ENCODE measurements at places on chromosomes 5 and 9. TPM values are rescaled to one million over a fixed set of nuclear protein-coding genes. Genes with fewer than 3 reads are reported as not detected.

CCNI2 gene
- polyA plus RNA-seq: 1.8 TPM

DMRTA1 gene
- polyA plus RNA-seq: 0.87 TPM

CKMT2 gene
- 1.8 TPM for polyA plus RNA-seq

LTC4S gene
- polyA plus RNA-seq: 10.9 TPM

IL7R gene
- 0.23 TPM for polyA plus RNA-seq

SARDH gene
- polyA plus RNA-seq: 18.5 TPM

IGIP gene
- polyA plus RNA-seq: 7.0 TPM

RANBP3L gene
- 0.21 TPM for polyA plus RNA-seq

PCAT7 gene
- polyA plus RNA-seq: 0.28 TPM

PFN3 gene
- polyA plus RNA-seq: not detected

PDE8B gene
- polyA plus RNA-seq: 2.9 TPM

IFNK gene
- polyA plus RNA-seq: not detected

SVEP1 gene
- 0.96 TPM for polyA plus RNA-seq

DAP gene
- 68.3 TPM for polyA plus RNA-seq

ACTBL2 gene
- not detected for polyA plus RNA-seq

SCGB3A1 gene
- 7.0 TPM for polyA plus RNA-seq

SMIM33 gene
- not detected for polyA plus RNA-seq

CCNJL gene
- 0.16 TPM for polyA plus RNA-seq

GDA gene
- 1.5 TPM for polyA plus RNA-seq

LCN6 gene
- 25.6 TPM for polyA plus RNA-seq

SPINK7 gene
- polyA plus RNA-seq: not detected

PCDHGA12 gene
- polyA plus RNA-seq: 1.2 TPM

PCSK5 gene
- 1.5 TPM for polyA plus RNA-seq

CTSV gene
- 1.8 TPM for polyA plus RNA-seq

PCDHB11 gene
- polyA plus RNA-seq: 2.3 TPM

GADD45G gene
- polyA plus RNA-seq: 220 TPM

TMOD1 gene
- polyA plus RNA-seq: 28.7 TPM

ST8SIA4 gene
- polyA plus RNA-seq: 0.80 TPM

HRCT1 gene
- polyA plus RNA-seq: 0.33 TPM

GFI1B gene
- polyA plus RNA-seq: 0.14 TPM

GARIN3 gene
- not detected for polyA plus RNA-seq

IFNA13 gene
- 0.07 TPM for polyA plus RNA-seq

CCNO gene
- 16.2 TPM for polyA plus RNA-seq
